CD4-positive, alpha-beta T cell treated with Interleukin-15 for 4 hours (primary cell): ENCODE measurements at places on chromosomes 16 and 17.
A peak's percentile ranks its signal among the peaks of the same experiment; 100 is the strongest.

GRCh38 chr16:17989255-17989654 lies 347.3 kb downstream of the NPIPA8 start:
- no peak for DNase-seq

- peak; percentile 78 for DNase-seq
Observed at GRCh38 chr17:3762922-3763776, 37.8 kb downstream of the ITGAE start.

DNA sequence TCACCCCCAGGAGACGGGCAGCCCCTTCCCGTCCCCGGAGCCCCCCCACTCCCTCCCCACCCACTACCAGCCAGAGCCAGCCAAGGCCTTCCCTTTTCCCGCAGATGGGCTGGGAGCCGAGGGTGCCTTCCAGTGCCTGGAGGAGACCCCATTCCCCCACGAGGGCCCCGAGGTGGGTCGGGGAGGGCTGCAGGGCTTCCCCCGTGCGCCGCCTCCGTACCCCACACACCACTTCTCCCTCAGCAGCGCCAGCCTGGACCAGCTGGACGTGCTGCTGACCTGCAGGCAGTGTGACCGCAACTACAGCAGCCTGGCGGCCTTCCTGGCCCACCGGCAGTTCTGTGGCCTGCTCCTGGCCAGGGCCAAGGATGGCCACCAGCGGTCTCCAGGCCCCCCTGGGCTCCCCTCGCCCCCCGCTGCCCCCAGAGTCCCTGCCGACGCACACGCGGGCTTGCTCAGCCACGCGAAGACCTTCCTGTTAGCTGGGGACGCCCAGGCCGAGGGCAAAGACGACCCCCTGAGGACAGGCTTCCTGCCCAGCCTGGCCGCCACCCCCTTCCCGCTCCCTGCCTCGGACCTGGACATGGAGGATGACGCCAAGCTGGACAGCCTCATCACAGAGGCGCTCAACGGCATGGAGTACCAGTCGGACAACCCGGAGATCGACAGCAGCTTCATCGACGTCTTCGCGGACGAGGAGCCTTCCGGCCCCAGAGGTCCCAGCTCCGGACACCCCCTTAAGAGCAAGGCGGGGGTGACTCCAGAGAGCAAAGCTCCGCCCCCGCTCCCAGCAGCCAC lies 23.5 kb upstream of the ZFPM1 start:
- no peak for DNase-seq

DNA sequence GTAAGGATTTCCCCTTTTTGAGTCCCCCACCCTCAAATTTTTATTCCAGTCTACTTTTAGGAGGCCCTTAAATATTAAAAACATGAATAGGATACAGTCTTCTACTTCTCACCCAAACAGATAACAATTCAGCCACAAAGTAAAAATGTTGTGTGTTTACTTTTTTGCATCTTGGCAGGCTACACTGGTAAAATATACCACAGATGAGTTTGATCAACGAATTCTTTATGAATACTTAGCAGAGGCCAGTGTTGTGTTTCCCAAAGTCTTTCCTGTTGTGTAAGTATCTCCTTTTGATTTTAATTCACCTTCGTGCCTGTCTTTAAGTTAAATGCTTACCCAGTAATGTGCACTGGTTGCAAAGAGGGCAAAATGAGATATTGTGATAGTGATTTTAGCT lies 34.4 kb upstream of the RAB11FIP4 start:
- no peak for DNase-seq

- DNase-seq, result no peak
Observed at GRCh38 chr16:27681681-27682080, 131.7 kb downstream of the KATNIP start.

GRCh38 chr17:57902800-57903759 lies 52.1 kb downstream of the CUEDC1 start:
- peak; percentile 13 for DNase-seq

DNA sequence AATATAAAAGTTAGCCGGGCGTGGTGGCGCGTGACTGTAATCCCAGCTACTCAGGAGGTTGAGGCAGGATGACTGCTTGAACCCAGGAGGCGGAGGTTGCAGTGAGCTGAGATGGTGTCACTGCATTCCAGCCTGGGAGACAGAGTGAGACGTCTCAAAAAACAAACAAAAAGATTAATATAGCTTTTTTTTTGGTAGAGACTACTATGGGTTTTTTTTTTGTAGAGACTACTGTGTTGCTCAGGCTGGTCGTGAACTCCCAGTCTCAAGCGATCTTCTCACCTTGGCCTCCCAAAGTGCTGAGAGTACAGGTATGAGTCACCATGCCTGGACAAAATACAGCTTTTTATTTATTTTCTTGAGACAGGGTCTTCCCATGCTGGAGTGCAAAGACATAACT lies 20.2 kb downstream of the ZNRF1 start:
- DNase-seq, result no peak

DNA sequence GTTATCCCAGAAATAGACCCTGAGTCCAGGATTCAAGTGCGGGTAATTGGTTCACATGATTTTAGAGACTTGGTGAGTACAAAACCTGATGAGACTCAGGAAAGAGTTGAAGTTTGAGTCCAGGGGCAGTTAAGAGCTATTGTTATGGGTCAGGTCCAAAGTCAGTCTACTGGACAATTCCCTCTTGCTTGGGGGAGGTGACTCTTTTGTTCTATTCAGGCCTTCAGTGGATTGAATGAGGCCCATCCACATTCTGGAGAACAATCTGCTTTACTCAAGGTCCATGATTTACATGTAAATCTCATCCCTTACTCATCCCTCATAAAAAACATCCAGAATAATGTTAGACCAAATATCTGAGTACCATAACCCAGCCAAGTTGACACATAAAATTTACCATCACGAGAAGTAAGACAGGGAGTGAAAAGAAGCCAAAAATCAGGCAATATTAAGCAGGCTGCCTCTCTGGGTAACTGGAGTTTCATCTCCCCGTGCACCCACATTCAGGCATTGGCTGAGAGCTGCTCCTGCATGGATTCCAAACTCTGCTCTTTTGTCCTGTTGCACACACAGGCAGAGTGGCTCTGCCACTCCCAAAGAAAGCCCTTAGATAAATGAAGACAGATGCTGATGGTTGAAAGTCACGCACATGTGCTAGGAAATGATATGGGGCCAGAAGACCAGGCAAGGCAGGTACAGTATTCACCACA lies 156.0 kb upstream of the SALL1 start:
- no peak for DNase-seq

- DNase-seq, result no peak
Observed at GRCh38 chr17:19958023-19958422, 19.6 kb downstream of the AKAP10 start.

- DNase-seq, result peak; percentile 39
Observed at GRCh38 chr17:2954898-2955445, 108.4 kb downstream of the OR1D5 start.

DNA sequence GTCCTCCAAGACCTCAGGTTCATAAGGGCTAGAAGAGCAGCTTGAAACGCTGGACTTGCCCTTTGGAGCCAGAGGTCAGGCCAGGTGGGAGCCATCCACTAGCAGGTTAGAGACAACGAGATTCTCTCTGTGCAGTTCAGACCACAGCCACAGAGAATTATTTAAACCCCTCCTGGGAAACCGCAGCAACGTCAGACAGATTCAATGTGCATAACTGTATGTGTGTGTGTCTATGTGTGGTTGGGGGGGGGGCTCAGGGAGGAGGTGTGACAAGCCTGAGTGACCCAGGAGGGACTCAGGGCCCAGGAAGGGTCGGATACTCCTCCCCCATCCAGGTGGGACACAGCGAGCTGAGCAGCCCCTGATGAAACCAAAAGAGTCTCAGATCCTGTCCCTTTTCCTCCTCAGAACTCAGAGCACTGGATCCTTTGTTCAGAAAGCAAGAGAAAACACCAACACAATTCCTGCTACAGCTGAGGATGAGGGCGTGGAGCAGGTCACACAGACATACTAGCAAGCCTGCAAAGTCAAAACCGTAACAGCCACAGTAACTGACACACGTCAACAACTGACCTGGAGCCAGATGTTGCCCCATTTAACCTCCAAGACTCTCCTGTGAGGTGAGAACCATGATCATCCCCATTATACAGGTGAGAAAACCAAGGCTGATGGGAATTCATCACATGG lies 66.8 kb downstream of the XYLT1 start:
- DNase-seq, result no peak

GRCh38 chr17:58232707-58233156 lies 5.7 kb upstream of the LPO start:
- peak; percentile 4 for DNase-seq

DNA sequence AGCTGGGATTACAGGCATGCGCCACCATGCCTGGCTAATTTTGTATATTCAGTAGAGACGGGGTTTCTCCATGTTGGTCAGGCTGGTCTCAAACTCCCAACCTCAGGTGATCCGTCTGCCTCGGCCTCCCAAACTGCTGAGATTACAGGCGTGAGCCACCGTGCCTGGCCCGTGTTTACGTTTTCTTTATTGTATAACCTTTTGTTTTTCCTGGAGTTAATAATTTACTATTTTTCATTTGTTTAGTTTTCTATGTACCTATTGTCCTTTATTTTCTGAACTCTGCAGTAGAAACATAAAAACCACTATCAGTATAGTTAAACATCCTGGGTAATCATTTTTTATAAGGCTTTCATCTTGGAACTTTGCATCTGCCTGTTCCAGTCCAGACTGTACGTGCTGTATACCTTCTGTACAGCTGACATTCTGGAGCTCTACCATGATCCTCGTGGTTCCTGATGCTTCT lies 73.6 kb downstream of the PPM1E start:
- no peak for DNase-seq

GRCh38 chr17:28968914-28969295 lies 17.6 kb upstream of the PHF12 start:
- DNase-seq, result no peak

DNA sequence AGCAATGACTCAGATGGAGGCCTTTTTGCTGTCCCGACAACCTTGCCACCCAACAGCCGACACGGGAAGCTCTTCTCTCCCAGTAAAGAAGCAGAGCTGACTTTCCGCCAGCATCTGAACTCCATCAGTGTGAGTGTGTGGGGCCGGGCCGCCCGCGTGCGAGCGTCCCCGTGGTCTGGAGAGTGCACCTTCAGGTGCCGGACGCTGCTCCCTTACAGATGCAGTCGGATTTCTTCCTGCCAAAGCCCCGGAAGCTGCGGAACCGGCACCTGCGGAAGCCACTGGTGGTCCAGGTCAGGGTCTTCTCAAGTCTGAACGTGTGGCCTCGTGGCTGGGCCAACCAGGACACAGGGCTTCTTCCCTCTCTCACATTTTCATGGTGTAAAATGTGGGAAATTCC lies 15.5 kb upstream of the JPT2 start:
- no peak for DNase-seq

GRCh38 chr16:12874186-12874585 lies 27.2 kb upstream of the SHISA9 start:
- no peak for DNase-seq

DNA sequence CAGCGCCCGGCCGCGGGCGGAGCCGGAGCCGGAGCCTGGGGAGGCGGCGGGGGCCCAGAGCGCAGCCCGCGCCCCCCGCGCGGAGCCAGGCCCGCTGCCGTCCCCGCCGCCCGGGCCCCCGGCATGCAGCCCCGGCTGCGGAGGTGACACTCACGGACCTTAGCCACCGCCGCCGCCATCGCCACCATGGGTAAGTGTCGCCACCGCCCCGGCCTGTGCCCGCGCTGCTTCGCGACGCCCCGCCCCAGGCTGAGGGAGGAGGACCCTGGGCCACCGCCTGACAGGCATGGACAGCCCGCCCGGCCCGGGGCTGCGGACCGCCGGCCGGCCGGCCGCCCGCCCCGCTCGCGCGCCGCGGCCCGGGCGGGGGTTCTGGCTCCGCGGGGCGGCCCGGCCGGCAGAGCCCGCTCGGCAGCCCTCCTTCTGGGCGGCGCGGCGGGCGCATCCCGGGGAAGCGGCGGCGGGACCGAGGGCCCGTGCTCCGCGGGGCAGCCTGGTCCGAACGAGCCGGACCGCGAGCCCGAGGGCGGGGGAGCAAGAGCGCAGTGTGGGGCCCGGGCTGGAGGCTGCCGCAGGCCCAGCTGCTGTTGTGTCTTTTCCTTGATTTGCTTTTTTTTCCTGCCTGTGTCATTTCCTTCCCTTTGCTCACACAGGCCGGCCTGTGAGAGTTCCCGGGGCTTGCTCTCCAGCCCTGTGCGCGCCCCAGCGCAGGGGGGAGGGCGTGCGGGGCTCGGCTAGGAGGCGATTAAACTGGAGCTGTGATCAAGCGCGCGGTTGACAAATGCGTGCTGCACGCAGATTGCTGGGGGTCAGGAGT lies 565 bp downstream of the MAP3K3 start:
- peak; percentile 40 for DNase-seq

GRCh38 chr16:54341892-54342776 lies 55.5 kb upstream of the IRX3 start:
- DNase-seq, result no peak

DNA sequence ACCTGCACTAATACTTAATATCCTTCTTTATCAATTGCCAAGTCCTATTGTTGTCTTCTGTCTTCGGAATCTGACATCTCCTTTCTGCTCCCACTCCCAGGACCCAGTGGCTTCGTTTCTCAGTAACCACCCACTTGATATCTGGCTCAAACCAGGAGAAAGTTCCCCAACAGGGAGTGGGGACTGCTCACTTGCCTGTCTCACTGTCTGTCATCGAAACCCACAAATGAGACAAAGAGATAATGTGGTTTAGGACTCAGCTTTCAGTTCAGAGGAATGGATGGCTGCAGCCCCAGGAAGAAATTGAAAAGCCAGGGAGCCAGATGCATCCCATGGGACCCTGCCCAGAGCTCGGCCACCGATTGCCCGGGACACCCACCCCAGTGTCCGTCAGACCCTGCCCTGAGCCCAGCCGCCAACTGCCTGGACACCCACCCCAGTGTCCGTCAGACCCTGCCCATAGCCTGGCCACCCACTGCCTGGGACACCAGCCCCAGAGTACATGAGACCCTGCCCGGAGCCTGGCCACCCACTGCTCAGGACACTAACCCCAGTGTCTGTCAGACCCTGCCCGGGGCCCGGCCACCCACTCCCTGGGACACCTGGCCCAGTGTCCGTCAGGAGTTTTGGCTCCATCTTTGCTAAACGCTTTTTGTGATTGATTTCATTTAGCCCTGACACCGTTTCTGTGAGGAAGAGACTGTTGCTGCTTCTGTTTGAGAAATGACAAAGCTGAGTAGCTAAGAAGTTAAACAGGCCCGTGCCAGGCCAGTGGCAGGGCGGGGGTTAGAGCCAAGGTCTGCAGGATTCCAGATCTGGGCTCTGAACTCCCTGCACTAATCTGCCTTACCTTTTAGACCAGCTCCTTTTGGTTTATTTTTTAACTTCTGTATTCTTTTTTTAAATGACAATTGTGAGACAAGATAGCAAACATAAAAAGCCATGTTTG lies 251.4 kb downstream of the PHKB start:
- no peak for DNase-seq

GRCh38 chr17:82915010-82915756 lies 75.4 kb upstream of the ZNF750 start:
- no peak for DNase-seq

- DNase-seq, result no peak
Observed at GRCh38 chr16:89685916-89686315, 573 bp upstream of the CDK10 start.
